ENCODE measurements at places on chromosomes 3 and 15.

DNA sequence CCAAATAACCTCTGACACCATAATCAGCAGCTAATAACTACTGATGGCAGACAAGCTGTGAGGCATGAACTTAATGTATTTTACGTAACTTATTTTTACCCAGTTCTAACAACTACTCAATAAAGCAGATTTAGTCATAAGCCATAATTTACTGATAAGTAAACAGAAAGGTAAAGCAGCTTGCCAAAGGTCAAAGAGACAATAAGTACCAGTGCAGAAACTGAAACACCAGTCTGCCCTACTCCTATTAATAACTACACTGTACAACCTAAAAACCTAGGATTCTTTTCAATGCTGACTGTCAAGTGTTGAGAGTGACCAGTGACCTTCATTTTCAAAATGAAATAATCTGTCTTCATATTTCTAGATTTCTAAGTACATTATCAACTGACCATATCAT, 152.2 kb downstream of the NR2E3 start:
- DNase-seq = no peak

- DNase-seq = no peak
These were observed 24.6 kb upstream of the LRRFIP2 start for GRCh38 chr3:37198996-37199395.

DNA sequence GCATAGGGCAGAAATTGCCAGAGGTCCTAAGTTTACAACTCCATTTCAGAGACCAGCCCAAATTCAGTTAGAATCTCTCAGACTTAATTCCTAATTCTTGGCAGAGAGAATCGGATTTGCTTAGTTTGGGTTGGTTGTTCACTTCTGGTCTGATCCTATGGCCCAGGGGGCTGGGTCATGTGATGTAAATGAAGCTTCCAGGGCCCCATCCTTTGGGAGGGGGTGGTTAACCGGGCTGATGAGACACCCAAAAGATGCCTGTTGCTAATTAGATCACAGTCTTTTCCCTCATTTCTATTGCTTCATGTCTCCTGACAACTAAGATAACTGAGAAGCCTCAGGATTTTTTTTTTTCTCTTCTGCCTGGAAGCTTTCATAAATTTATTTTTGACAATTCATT, 11.1 kb upstream of the ZNF620 start:
- no peak for DNase-seq

DNA sequence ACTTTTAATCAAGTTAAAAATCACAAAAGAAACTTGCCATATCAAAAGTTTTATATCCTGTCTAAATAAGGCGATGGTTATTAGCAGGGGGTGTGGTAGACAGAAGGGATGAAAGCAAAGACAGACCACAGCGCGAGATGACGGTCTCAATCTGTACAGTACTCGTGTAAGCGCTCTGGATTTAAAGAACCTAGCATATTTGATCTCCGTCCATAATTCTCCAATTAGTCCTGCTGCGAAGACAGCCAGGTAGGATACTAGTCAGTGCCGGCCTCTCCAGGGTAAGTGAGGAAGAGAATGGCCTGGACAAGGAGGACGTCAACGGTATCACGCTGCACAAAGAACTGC, 701 bp downstream of the SGO1 start:
- DNase-seq = peak; percentile 12

DNA sequence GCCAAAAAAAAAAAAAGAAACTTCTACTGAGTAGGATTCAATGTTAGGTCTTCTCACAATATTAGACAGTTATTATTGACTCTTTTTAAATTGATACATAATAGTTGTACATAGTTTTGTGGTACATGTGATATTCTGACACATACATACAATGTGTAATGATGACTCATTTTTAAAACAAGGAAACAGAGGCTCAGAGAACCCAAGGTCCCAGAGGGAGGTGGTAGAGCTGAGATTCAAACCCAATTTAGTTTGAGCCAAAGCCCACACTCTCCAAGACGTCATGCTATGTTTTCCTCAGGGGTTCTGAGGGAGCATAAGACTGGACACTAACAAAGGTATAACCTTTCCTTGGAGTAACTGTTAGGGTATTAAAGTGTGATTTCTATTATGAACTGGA, 40.6 kb downstream of the MYO5C start:
- DNase-seq = no peak

GRCh38 chr15:91611561-91612323, 241.8 kb upstream of the SLCO3A1 start:
- DNase-seq = no peak

GRCh38 chr3:119508172-119508845, 10.0 kb downstream of the TIMMDC1 start:
- no peak for DNase-seq

- DNase-seq = no peak
These were observed 227.8 kb upstream of the CTNNB1 start for GRCh38 chr3:40971191-40972168.

DNA sequence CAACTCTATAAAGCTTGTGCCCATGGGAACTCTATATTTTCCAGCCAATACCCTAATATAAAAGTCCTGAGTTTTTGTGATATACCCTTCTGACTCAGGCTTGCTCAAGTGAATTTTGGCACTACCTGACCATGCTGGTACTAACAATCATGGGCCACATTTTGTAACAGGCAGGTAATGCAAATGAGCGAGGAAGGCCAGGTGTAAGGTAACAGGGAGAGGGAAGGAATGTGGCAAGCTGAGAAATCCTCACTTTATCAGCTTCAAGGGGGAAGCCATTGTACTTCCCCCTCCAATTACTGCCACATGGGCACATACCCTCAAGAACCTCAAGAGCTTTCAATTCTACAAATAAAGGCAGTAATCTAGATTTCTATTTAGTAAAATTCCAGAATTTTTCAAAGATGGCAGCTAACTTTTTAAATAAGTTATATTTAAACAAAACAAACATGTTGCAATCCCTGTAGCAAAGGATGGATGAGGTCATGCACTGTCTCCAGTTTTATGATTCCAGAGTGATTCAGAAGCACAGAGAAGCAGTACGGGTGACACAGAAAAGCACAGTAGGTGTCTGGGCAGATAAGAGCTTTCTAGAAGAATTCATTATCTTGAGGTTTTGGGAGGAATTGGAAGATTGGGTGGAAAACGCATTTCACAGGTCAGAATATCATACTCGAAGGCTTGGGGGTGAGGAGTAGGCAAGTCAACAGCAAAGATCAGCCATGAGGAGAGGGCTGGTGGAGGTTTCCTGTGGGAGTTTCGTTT, 87.6 kb downstream of the FOXP1 start:
- DNase-seq = no peak

Measured in endothelial cell (in vitro differentiated cells).